Activated naive CD8-positive, alpha-beta T cell treated with anti-CD3 and anti-CD28 coated beads for 36 hours (primary cell): ENCODE measurements at places on chromosomes 3 and 15. TPM values are rescaled to one million over a fixed set of nuclear protein-coding genes. Genes with fewer than 3 reads are reported as not detected.

CCDC13 gene
- total RNA-seq, result not detected

RTP1 gene
- not detected for total RNA-seq

- peak; percentile 96 for DNase-seq
Measured at GRCh38 chr3:50245831-50246516, 10.0 kb downstream of the GNAI2 start.

GRCh38 chr3:183545708-183546107 is 9.8 kb downstream of the KLHL6 start:
- no peak for DNase-seq
